ENCODE measurements at places on chromosomes 4 and X. TPM values are rescaled to one million over a fixed set of nuclear protein-coding genes. Genes with fewer than 3 reads are reported as not detected.

Gene MAGEA10
- total RNA-seq: not detected

Gene CCDC160
- 1.0 TPM for total RNA-seq

Gene TENM3
- total RNA-seq: 5.9 TPM

Gene RHOH
- total RNA-seq: not detected

Gene CLNK
- not detected for total RNA-seq

Gene CXCL6
- 48.2 TPM for total RNA-seq

DNA sequence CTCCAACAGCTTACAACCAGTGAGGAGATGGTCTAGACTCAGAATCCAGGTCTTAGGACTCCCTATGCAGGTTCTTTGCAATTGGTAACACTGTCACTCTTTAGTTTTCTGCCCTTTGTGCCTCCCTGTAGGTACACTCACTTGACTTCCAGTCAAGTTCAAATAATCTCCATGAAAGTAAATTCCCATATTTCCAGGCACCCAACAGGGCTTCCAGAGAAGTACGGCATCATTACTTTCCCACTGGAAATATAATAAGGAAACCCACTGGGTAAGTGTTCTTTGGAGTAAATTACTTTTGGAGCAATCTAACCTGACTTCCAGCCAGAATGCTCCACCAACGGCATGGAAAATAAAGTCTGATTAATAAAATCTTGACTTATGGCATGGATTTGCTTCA, 338.9 kb downstream of the HNRNPD start:
- H3K4me3 ChIP-seq: no peak overlapping the region
- no peak overlapping the region for H3K27ac ChIP-seq
- H3K4me1 ChIP-seq: peaks cover 32% of the 10 kb centered on the region

DNA sequence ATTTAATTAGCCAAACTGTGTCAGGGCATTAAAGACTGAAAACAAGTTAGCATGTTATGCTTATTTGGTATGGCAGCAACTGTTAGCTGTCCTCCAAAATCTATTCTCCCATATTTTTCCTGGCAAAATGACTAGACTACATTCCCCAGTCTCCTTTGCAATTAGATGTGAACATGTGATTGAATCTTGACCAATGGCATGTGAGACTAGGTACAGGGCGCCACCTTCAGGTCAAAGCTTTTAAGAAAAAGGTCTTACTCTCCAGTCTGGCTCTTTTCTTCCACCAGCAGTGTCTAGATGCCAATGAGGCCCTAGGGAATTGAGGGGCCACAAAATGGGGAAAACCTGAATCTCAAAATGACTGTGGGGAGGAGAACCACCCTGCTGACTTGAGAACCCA, 408.2 kb downstream of the SMARCA1 start:
- H3K27ac ChIP-seq: no peak overlapping the region
- peak; percentile 56 for DNase-seq
- H3K4me1 ChIP-seq: peaks cover 9% of the 10 kb centered on the region
- no peaks in the 10 kb centered on the region for H3K36me3 ChIP-seq
- no peaks in the 10 kb centered on the region for H3K27me3 ChIP-seq

- no peak overlapping the region for H3K27ac ChIP-seq
- no peak for DNase-seq
- H3K4me1 ChIP-seq: peaks cover under 1% of the 10 kb centered on the region
- H3K4me3 ChIP-seq: no peak overlapping the region
- H3K27me3 ChIP-seq: peaks cover 79% of the 10 kb centered on the region
- H3K36me3 ChIP-seq: no peaks in the 10 kb centered on the region
These were observed 55.5 kb downstream of the ADRA2C start for GRCh38 chr4:3821580-3822229.

- no peaks in the 10 kb centered on the region for H3K4me1 ChIP-seq
- H3K36me3 ChIP-seq: no peaks in the 10 kb centered on the region
- DNase-seq: no peak
- H3K4me3 ChIP-seq: no peak overlapping the region
- H3K27me3 ChIP-seq: no peaks in the 10 kb centered on the region
- H3K27ac ChIP-seq: no peak overlapping the region
These were observed 93.5 kb downstream of the GRXCR1 start for GRCh38 chr4:42985976-42986375.

DNA sequence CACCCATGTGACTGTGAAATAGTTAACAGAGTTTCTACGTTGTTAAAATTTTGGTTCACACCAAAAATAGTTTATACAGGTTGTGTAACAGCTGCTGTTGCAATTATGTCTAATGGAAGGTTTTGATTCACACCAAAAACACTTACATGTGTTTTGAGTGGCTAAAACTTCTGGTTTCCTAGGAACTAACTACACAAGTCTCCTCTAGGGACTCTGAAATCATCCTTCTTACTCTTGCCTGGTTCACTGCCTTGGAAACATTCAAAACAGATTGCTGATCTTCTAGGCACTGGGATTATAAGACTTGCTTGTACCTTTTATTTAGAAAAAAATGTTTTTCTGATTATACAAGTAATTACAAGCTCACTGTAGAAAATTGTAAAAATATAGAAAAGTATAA, 14.9 kb upstream of the MORC4 start:
- DNase-seq: no peak
- no peak overlapping the region for H3K4me3 ChIP-seq
- H3K27ac ChIP-seq: no peak overlapping the region

DNA sequence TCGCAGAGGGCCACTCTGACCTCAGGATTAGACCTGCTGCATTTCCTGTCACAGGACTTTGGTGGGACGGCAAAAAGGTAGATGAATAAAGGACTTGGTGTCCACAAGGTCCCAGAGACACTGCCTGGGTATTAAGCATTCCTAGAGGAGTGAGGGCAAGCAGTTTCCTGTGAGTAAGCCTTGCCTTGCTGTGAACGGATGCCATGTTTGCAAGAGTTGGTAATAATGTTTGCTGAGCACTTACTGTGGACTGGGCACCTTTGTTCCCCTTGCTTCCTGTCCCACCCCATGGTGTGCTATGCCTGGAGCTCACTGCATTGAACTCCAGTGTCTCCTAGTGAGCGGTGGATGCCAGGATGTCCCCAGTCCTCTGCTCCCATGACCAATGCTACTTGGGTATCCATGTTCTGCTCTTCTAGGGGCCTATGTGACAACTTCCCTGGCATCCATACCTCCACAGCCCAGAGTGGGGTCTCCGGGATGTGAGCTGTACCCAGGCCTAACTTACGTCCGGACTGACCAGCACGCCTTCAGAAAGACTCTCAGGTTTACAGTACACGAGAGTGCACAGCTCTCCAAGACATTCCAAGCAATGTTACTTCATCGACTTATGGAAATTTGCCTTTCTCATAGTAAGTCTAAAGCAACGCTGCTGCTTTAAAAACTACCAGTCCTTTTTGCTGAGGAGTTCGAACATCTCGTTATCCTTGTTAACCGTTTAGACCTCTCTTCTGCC, 95.5 kb upstream of the MSX1 start:
- no peak for DNase-seq
- no peaks in the 10 kb centered on the region for H3K36me3 ChIP-seq
- H3K4me1 ChIP-seq: no peaks in the 10 kb centered on the region

All from Calu3 (cell line).